Tibial nerve (tissue), 4 donors: ENCODE measurements at places on chromosomes 16 and 17.

DNA sequence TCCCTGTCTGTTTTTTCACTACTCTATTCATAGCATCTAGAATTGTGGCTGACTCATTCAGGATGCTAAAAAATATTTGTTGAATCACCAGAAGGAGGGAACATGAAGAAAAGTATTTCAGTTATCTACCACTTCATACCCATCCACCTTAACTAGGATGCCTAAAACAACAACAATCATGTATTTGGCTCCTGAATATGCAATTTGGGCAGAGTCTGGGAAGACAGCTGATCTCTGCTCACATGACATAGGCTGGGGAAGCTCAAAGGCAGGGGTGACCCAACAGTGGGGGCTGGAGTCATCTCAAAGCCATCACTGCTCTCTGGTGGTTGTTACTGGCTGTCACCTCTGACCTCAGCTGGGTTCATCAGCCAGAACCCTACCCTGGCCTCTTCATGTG, 80.1 kb upstream of the RPL38 start:
- no peaks in the 10 kb centered on the region for H3K4me1 ChIP-seq
- no peak overlapping the region for H3K27ac ChIP-seq
- no peaks in the 10 kb centered on the region for H3K27me3 ChIP-seq
- DNase-seq, result no peak
- no peak overlapping the region for H3K4me3 ChIP-seq
- no peaks in the 10 kb centered on the region for H3K36me3 ChIP-seq

- H3K4me1 ChIP-seq, result no peaks in the 10 kb centered on the region
- H3K27ac ChIP-seq, result no peak overlapping the region
- no peak for DNase-seq
- H3K4me3 ChIP-seq, result no peak overlapping the region
- no peaks in the 10 kb centered on the region for H3K36me3 ChIP-seq
These were observed 5.3 kb upstream of the TAOK1 start for GRCh38 chr17:29384901-29385300.

DNA sequence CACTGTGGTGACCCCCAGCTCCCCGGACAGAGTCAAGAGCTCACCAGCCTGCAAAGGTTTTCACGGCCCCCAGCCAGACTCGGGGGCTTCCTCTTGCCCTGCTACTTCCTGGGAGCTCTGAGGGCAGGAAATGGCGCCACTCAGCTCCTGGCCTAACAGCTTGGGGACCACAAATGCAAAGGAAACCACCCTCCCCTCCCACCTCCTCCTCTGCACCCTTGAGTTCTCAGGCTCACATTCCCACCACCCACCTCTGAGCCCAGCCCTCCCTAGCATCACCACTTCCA, 375 bp upstream of the SPN start:
- no peaks in the 10 kb centered on the region for H3K36me3 ChIP-seq
- H3K27me3 ChIP-seq, result no peaks in the 10 kb centered on the region
- H3K4me1 ChIP-seq, result peaks cover 14% of the 10 kb centered on the region

GRCh38 chr17:66458782-66459181, 156.4 kb downstream of the PRKCA start:
- H3K27ac ChIP-seq, result no peak overlapping the region
- DNase-seq, result no peak
- H3K4me3 ChIP-seq, result no peak overlapping the region

DNA sequence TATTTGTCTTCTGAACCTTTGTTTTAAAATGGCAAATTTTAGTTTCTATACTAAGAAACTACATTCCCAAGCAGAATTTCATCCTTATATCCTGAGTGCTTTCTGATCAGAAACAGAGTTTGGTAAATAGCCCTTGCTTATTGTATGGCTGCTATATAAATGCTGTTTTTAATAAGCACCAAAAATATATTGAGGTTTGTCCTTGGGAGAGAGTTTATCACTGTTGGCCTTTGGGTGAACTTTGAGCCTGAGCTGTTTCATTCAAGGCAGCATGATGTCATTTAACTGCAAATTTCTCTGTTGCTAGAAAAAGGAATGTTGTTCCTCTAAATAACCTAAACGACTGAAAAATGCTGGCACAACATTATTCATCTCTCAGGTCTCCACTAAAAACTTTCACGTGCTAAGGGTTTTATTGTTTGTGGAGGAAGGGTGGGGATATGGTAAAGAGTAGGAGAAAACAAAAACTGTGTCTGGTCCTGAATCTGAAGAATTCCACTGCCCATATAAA, 334.3 kb upstream of the TBX2 start:
- H3K4me3 ChIP-seq, result no peak overlapping the region
- H3K36me3 ChIP-seq, result no peaks in the 10 kb centered on the region
- DNase-seq, result no peak
- no peaks in the 10 kb centered on the region for H3K27me3 ChIP-seq

GRCh38 chr17:61362396-61362795, 37.2 kb upstream of the TBX2 start:
- DNase-seq, result no peak
- no peaks in the 10 kb centered on the region for H3K27me3 ChIP-seq
- H3K27ac ChIP-seq, result no peak overlapping the region
- H3K4me1 ChIP-seq, result no peaks in the 10 kb centered on the region

DNA sequence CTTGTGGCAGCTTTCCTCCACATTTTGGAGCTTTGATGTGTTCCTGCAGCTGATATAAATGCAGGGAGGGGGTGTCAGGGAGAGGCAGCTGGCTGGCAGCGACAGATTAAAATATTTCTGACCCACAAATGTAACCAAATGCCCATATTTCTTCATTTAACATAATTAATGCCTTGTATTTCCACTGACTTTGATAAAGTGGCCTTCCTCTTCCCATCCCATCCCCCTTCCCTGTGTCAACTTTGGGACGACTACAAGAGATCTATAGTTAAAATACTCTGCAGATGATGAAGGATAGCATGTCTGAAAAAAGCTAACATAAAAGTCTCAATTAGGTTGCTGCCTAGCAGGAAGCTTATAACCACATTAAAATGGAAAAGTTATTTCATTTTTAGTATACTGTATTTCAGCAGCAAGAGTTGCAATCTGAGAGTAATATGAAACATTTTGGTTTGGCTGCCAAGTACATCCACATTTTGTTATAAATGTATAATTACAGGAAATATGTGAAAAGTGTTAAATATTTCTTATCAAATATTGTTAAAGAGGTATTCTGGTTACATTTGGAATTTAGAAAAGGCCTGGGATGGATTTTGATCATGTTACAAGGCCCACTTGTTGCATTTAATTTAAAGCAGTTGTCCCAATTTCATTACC, 238.7 kb upstream of the TBX2 start:
- H3K27me3 ChIP-seq, result no peaks in the 10 kb centered on the region
- no peak overlapping the region for H3K4me3 ChIP-seq
- no peaks in the 10 kb centered on the region for H3K4me1 ChIP-seq
- DNase-seq, result no peak
- H3K36me3 ChIP-seq, result no peaks in the 10 kb centered on the region
